ENCODE measurements at places on chromosomes 1 and 21.

- H3K27ac ChIP-seq, result peak overlapping the region; percentile 8
- H3K4me3 ChIP-seq, result no peak overlapping the region
- H3K36me3 ChIP-seq, result no peaks in the 10 kb centered on the region
- no peaks in the 10 kb centered on the region for H3K4me1 ChIP-seq
These were observed 3.2 kb downstream of the DDR2 start for GRCh38 chr1:162635418-162635817.

- no peak for DNase-seq
- peaks cover 3% of the 10 kb centered on the region for H3K4me1 ChIP-seq
- no peaks in the 10 kb centered on the region for H3K36me3 ChIP-seq
- H3K27me3 ChIP-seq, result no peaks in the 10 kb centered on the region
These were observed 2.4 kb downstream of the LPAR3 start for GRCh38 chr1:84890566-84890965.

- H3K4me3 ChIP-seq, result no peak overlapping the region
- H3K27me3 ChIP-seq, result no peaks in the 10 kb centered on the region
- peaks cover 13% of the 10 kb centered on the region for H3K4me1 ChIP-seq
- H3K36me3 ChIP-seq, result no peaks in the 10 kb centered on the region
- H3K27ac ChIP-seq, result peak overlapping the region; percentile 57
These were observed 177.2 kb downstream of the PBX1 start for GRCh38 chr1:164736137-164736536.

DNA sequence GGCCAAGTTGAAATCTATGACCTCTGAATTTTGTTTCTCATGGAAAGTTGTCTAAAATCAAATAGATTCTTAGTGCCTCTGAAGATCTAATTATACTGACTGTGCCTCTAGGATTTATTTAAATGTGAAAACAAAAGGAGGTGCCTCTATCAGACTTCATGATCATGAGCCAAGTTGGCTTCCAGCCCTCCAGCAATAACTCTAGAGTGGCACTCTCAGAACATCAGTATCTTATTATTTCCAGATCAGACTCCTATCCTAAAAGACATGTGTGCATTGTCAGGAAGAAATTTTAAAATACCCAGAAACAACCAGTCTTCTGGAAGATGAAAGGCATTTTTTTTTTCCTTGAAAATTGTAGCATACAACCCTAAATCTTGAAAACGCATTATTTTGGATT lies 368.0 kb downstream of the PDE4B start:
- H3K27ac ChIP-seq, result no peak overlapping the region
- no peak for DNase-seq
- H3K27me3 ChIP-seq, result no peaks in the 10 kb centered on the region
- H3K4me1 ChIP-seq, result no peaks in the 10 kb centered on the region
- H3K4me3 ChIP-seq, result no peak overlapping the region

GRCh38 chr1:184973272-184974055 lies 844 bp downstream of the NIBAN1 start:
- H3K4me3 ChIP-seq, result peak overlapping the region; percentile 76
- H3K36me3 ChIP-seq, result no peaks in the 10 kb centered on the region
- no peaks in the 10 kb centered on the region for H3K27me3 ChIP-seq
- no peak for DNase-seq

GRCh38 chr1:77688939-77689338 lies 6.5 kb upstream of the ZZZ3 start:
- H3K27ac ChIP-seq, result no peak overlapping the region
- peaks cover 3% of the 10 kb centered on the region for H3K4me1 ChIP-seq
- DNase-seq, result no peak
- no peak overlapping the region for H3K4me3 ChIP-seq
